Hepatocyte (in vitro differentiated cells): ENCODE measurements at places on chromosomes 3 and 15. TPM values are rescaled to one million over a fixed set of nuclear protein-coding genes. Genes with fewer than 3 reads are reported as not detected.

GOLGA6L10 gene
- 0.28 and 1.3 TPM in 2 replicates for total RNA-seq

ISLR gene
- 31.4 and 36.4 TPM in 2 replicates for total RNA-seq

DNA sequence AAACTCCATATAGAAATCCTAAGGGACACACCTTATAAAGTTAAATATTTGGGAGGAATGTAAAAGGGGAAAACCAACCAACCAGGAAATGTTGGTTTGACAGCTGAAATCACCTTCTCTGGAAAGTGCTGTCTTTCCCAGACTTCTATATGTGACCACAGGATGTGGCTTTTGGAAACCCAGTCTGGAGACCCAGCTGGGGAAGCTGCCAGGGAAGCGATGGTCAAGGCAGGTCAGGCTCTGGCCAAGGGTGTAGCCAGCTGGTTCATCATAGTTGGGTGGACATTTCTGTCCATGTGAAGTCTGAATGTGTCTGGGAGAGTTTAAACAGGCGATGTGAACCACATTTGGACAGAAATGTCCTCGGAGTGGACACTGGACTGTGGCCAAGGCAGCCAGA, 73.9 kb downstream of the ARNT2 start:
- H3K27me3 ChIP-seq: no peaks in the 10 kb centered on the region
- H3K4me1 ChIP-seq: peaks cover under 1% of the 10 kb centered on the region
- no peak for DNase-seq
- no peaks in the 10 kb centered on the region for H3K36me3 ChIP-seq
- no peak overlapping the region for H3K4me3 ChIP-seq

DNA sequence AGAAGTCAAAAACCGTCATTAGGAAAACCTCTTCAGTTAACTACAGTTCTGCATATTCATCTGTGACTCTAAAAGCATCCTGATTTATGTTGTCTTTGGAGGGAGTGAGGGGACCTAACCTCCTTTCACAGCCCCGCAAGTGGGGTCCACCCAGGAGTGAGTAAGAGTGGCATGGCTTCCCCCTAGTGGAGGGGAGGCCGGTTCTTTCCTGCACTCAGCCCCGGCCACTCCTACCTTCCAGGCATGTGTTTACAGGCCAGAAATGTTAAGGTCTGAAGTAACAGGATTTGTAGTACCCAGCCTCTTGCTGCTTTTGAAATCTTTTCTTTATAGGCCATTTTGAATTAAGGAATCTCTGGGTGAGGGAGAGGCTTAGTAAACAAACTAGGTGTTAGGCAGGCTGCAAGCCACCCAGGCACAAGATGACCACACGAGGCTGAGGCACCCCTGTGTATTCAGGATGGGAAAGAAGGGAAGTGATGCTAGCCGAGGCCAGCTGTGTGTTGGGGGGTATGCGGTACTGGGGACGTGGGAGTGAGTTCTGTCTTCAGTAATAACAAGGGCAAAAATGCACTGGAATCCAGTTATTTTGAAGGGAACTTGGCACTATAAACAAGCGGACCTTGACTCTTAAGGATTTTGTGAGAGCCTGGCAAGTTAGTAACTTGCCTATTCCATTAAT, 50.5 kb downstream of the CTDSPL start:
- no peak for DNase-seq
- H3K36me3 ChIP-seq: no peaks in the 10 kb centered on the region
- H3K4me3 ChIP-seq: no peak overlapping the region

DNA sequence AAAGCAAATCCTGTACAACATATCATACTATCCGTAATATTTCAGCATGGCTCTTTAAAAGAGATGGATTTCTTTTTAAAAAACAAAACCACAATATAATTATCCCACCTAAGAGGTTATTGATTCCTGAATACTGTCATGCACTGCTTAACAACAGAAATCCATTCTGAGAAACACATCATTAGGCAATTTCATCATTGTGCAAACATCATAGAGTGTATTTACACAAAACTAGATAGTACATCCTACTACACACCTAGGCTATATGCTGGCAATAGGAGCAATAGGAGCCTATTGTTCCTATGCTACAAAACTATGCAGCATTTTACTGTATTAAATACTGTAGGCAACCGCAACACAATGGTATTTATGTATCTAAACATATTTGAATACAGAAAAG, 242.0 kb downstream of the NEK10 start:
- no peak for DNase-seq
- H3K27me3 ChIP-seq: no peaks in the 10 kb centered on the region
- H3K4me1 ChIP-seq: peaks cover 5% of the 10 kb centered on the region
